ENCODE measurements at places on chromosomes 12 and 14.

GRCh38 chr12:87283111-87283510, 746.1 kb downstream of the C12orf50 start:
- H3K36me3 ChIP-seq, result no peaks in the 10 kb centered on the region
- H3K4me1 ChIP-seq, result no peaks in the 10 kb centered on the region
- no peak overlapping the region for H3K27ac ChIP-seq
- H3K27me3 ChIP-seq, result no peaks in the 10 kb centered on the region

DNA sequence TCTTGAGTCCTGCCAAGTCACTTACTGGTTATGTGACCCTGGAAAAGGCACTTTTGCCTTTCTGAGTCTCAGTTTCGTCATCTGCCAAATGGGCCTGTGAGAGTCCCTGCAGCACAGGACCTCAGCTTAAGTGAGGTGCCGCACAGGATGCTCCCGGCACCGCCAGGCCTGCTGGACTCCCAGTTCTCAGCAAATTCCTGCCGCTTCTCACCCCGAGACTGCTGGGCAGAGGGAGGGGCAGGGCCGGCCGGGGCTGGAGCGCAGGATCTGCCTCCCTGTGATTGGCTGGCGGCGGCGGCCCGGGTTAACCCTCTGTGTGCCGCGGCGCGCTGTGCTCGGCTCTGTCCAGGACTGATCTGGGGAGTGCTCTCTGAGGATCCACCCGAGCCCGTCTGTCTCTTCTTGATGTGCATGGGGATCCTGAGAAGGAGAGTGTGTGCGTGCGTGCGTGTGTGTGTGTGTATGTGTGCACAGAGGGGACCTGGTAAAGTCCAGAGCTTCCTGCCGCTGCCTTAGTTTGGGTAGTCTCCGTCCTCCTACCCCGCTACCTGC, 8.6 kb downstream of the SETD1B start:
- peaks cover 43% of the 10 kb centered on the region for H3K4me1 ChIP-seq
- no peaks in the 10 kb centered on the region for H3K36me3 ChIP-seq
- peak overlapping the region; percentile 91 for H3K4me3 ChIP-seq
- no peaks in the 10 kb centered on the region for H3K27me3 ChIP-seq
- DNase-seq, result no peak

DNA sequence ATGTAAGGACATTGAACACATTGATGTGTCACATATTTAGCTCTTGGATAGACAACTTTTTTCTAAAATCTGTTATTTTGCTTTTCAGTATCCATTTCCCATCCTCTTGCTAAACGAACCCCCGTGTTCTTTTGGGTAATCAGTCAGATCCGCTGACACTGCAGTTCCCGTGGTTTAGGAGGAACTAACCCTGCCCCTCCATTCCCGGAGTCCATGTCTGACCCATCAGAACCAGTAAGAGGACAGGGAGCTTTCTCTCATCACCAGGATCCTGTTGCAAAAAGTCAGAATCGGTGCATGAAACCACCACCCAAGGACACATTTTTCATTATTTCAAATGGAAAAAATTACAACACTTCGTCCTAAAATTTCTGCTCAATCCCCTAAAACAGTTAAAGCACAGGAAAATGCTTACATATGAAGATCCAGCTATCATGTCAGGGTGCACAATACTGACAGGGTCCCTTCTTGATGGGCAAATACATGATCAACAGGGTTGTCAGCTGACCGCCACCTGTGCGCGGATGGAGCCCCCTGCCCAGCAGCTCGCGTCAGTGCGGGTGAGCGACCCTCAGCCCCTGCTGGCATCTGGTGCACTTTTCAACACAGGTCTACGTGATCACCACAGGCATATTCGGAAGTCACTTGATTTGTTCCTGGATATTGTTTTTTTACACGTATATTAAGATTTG, 276.8 kb downstream of the ADGRD1 start:
- no peaks in the 10 kb centered on the region for H3K36me3 ChIP-seq
- H3K4me3 ChIP-seq, result no peak overlapping the region
- peaks cover 32% of the 10 kb centered on the region for H3K27me3 ChIP-seq

DNA sequence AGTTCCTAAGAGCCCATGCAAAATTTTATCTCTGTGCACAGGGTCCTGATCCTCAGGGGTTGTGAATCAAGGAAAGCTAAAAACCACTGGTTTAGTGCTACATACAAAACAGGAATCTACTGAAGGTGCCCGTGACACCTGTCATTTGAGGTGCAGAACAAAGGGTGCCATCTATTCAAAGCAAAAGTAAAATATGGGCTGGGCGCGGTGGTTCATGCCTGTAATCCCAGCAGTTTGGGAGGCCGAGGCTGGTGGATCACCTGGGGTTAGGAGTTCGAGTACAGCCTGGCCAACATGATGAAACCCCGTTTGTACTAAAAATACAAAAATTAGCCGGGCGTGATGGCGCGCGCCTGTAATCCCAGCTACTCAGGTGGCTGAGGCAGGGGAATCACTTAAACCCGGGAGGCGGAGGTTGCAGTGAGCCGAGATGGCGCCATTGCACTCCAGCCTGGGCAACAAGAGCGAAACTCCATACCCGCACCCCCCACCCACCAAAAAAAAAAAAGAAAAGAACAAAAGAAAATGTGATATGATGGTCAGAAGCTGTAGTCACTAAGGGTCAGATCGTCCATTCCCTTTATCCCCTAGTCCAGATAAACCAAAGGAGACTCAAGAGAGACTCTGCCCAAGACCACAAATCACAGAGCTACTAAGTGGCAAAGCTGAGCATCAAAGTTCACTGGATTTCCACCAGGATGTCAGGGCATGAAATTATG, 3.4 kb downstream of the PPTC7 start:
- peak overlapping the region; percentile 70 for H3K4me3 ChIP-seq
- H3K27me3 ChIP-seq, result no peaks in the 10 kb centered on the region
- DNase-seq, result no peak
- peaks cover 52% of the 10 kb centered on the region for H3K4me1 ChIP-seq
- peak overlapping the region; percentile 93 for H3K27ac ChIP-seq

- no peak overlapping the region for H3K4me3 ChIP-seq
- no peak for DNase-seq
- H3K27me3 ChIP-seq, result no peaks in the 10 kb centered on the region
Measured at GRCh38 chr14:54857830-54858269, 44.8 kb downstream of the GCH1 start.

GRCh38 chr12:132955094-132956010, 754 bp downstream of the ZNF605 start:
- peak overlapping the region; percentile 89 for H3K4me3 ChIP-seq
- H3K4me1 ChIP-seq, result peaks cover 8% of the 10 kb centered on the region
- H3K27me3 ChIP-seq, result no peaks in the 10 kb centered on the region
- no peak for DNase-seq
- H3K27ac ChIP-seq, result peak overlapping the region; percentile 85

- H3K27ac ChIP-seq, result no peak overlapping the region
- H3K4me1 ChIP-seq, result peaks cover 4% of the 10 kb centered on the region
- H3K36me3 ChIP-seq, result no peaks in the 10 kb centered on the region
- H3K4me3 ChIP-seq, result no peak overlapping the region
- DNase-seq, result no peak
- peaks cover 7% of the 10 kb centered on the region for H3K27me3 ChIP-seq
Measured at GRCh38 chr14:54660604-54661111, 93.7 kb downstream of the SAMD4A start.

GRCh38 chr12:123118497-123118896, 32.4 kb downstream of the PITPNM2 start:
- peaks cover 33% of the 10 kb centered on the region for H3K4me1 ChIP-seq
- no peaks in the 10 kb centered on the region for H3K36me3 ChIP-seq
- H3K27ac ChIP-seq, result peak overlapping the region; percentile 72
- H3K4me3 ChIP-seq, result no peak overlapping the region
- DNase-seq, result no peak

DNA sequence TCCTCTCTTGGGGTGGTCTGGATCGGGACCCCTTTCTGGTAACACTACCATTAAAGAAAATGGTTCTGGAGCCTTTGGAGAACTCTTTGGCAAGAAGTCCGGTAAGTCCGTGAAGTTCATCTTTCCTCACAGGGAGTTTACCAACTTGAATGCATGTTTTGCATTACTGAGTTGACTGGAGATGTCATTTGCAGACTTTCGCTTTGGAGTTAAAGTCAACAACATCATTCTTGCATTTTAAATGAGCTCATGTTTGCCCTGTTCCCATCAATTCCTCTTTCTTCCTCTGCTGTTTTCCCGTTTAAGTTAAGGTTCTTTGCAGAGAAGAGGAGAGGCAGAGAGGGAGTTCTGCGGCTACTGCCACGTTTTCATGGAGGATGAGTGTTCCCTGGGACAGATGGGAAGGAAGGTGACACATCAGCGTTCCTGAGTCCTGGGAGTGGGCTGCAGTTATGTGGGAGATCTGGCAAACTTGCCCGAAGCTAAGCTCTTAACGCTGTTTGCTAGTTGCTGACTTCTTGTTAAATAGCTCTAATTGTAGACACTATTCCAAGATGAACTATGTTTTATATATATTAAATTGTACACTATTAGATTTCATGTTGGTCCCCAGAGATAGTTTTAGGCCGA, 18.8 kb upstream of the PRICKLE1 start:
- peaks cover 8% of the 10 kb centered on the region for H3K27me3 ChIP-seq
- DNase-seq, result no peak
- H3K36me3 ChIP-seq, result no peaks in the 10 kb centered on the region

DNA sequence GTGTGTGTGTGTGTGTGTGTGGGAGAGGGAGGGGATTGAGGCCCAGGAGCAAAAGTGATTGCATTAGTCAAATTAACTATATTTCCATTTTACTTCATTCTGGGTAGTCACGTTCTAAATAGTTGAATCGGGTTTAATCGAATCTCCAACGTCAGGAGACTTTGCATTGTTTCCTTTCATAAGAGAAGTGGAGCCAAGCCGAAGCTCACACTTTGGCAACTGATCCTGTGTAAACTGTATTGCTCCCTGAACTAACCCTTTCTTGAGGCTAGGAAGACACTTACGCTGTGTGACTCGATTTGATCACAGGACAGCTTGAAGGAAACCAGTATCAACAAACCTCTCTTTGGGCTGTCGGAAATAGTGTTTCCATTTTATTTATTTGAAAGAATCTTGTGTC, 363.4 kb upstream of the ATP2B1 start:
- no peak overlapping the region for H3K27ac ChIP-seq
- H3K4me1 ChIP-seq, result peaks cover 16% of the 10 kb centered on the region
- no peaks in the 10 kb centered on the region for H3K36me3 ChIP-seq

DNA sequence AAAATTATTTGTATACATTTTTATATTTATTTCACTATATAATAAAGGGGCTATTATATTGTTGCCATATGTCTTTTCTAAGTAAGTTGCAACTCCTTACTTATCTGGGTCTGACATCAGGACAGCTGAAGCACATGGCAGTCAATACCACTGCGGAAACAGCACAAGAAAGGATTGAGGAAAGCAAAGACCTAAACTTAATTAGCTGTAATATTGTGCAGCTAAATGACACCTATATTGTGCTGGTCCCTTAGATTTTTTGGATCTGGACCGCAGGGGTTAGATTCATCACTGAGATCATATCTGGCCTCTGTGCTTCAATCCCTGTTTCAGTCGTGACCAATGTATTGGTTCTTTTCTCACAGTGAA, 359.6 kb upstream of the DIO2 start:
- no peaks in the 10 kb centered on the region for H3K4me1 ChIP-seq
- no peak for DNase-seq
- peaks cover 2% of the 10 kb centered on the region for H3K36me3 ChIP-seq
- H3K27ac ChIP-seq, result no peak overlapping the region

- peaks cover 2% of the 10 kb centered on the region for H3K36me3 ChIP-seq
- H3K27ac ChIP-seq, result no peak overlapping the region
- H3K4me3 ChIP-seq, result no peak overlapping the region
- peaks cover under 1% of the 10 kb centered on the region for H3K4me1 ChIP-seq
- H3K27me3 ChIP-seq, result no peaks in the 10 kb centered on the region
Measured at GRCh38 chr14:103684471-103684870, 30.8 kb downstream of the XRCC3 start.

DNA sequence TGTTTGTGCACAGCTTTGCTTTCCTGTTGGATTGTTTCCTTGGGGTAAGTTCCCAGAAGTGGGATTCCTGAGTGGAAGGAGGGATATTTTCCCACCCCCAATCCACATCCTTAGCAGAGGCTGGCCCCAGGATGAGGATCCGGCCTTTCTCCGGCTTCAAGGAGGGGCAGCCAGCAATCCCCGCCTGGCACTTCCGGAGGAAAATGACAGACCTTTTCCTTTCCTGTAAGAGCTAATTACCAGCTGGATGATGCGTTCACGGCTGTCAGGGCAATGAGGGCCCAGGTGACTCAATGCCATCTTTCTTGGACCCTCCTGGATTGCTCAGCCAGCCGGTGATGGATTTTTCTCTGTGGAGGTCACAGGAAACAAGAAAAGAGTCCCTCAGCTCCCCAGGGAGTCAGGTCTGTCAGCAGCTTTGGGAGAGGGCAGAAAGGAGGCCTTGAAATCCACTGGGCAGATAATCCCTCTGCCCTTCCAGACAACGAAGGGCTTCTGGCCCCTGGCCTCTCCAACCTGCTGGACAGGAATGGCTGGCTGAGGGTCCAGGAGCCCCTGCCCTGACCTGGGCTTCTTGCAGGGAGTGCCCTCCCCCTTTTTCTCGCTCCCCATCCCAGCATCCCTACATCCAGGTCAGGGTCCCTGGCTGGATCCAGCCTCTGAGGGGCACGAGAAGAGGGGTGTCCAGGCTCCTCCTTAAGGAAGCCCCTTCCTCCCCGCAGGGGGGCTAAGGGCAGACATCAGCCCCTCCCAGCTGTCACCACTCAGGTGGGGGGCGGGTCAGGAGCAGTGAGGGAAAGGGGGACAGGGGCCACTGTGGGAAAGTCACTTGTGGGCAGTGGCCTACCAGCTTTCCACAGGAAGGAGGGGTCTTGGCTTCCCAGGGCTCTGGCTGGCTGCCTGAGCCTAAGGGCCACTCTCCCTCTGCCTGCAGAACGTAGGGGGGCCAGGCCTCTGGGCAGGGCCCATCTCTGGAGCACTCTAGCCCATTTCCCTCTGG, 16.1 kb upstream of the CCDC85C start:
- DNase-seq, result no peak
- H3K36me3 ChIP-seq, result no peaks in the 10 kb centered on the region
- H3K27ac ChIP-seq, result no peak overlapping the region
- H3K4me1 ChIP-seq, result peaks cover 5% of the 10 kb centered on the region
- no peak overlapping the region for H3K4me3 ChIP-seq
- H3K27me3 ChIP-seq, result peaks cover 57% of the 10 kb centered on the region

GRCh38 chr12:96064271-96064670, 28.9 kb upstream of the LTA4H start:
- DNase-seq, result no peak
- H3K4me3 ChIP-seq, result no peak overlapping the region
- H3K36me3 ChIP-seq, result no peaks in the 10 kb centered on the region
- H3K4me1 ChIP-seq, result peaks cover 28% of the 10 kb centered on the region

DNA sequence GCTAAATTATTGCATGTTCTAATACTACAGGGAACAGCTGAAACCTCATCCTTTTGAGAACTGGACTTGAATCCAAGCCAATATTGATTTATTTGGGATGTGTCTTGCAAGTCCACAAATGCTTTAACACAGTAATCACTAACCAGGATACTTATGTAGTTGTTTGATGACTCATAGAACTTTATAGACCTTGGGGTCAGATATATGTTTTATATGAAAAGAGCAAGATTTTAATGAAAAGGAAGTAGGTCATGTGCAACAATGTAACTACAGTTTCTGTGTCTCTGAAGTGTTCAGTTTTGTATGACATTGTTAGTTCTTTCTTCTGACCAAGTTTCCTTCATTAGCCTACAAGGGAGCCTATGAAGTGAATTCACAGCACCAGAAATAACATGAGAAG, 352.0 kb downstream of the ZFP36L1 start:
- no peak overlapping the region for H3K27ac ChIP-seq
- no peak for DNase-seq
- H3K4me3 ChIP-seq, result no peak overlapping the region
- H3K27me3 ChIP-seq, result no peaks in the 10 kb centered on the region
- H3K4me1 ChIP-seq, result no peaks in the 10 kb centered on the region
